ENCODE measurements at places on chromosomes 7 and 10.

DNA sequence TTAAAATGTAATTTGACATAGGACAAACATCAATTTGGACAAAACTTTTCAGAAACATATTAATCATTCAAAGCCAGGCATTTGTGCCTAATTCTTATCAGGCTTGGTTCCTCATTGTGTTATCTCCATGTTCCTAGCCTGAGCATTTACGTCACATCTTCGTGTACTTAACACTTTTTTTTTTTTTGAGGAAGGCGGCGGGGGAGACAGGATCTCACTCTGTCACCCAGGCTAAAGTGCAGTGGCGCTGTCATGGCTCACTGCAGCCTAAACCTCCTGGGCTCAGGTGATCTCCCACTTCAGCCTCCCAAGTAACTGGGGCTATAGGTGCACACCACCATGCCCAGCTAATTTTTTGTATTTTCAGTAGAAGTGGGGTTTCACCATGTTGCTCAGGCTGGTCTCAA lies 19.8 kb downstream of the HNRNPA2B1 start:
- no peak for DNase-seq

GRCh38 chr7:111076205-111076604 lies 14.7 kb upstream of the LRRN3 start:
- DNase-seq: peak; percentile 80

- no peak for DNase-seq
Measured at GRCh38 chr7:135447748-135448147, 62.2 kb downstream of the CNOT4 start.

GRCh38 chr10:32347363-32348022 lies 535 bp upstream of the EPC1 start:
- DNase-seq: no peak

- DNase-seq: no peak
Measured at GRCh38 chr10:125161707-125162119, 1.4 kb upstream of the CTBP2 start.

DNA sequence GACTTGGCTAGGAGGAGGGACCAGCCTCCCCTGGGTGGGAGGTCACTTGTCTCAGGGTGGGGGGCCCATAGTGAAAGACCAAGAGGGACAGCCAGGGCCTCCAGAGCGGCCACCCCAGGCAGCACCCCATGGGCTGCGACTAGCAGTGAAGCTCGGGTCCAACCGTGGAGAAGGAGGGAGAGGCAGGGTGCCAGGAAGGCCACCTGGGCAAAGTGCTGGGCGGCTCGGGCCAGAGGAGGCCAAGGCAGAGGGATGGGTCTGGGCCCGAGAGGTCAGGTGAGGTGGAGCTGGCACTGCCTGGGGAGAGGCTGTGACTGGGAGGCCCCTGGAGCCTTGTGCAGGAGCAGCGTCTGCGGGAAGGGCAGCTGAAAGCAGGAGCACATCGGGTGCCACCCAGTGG lies 41.8 kb downstream of the CLRN3 start:
- no peak for DNase-seq

All from AG10803 (cell line).